ENCODE measurements at places on chromosomes 3 and 15.
A peak's percentile ranks its signal among the peaks of the same experiment; 100 is the strongest.

DNA sequence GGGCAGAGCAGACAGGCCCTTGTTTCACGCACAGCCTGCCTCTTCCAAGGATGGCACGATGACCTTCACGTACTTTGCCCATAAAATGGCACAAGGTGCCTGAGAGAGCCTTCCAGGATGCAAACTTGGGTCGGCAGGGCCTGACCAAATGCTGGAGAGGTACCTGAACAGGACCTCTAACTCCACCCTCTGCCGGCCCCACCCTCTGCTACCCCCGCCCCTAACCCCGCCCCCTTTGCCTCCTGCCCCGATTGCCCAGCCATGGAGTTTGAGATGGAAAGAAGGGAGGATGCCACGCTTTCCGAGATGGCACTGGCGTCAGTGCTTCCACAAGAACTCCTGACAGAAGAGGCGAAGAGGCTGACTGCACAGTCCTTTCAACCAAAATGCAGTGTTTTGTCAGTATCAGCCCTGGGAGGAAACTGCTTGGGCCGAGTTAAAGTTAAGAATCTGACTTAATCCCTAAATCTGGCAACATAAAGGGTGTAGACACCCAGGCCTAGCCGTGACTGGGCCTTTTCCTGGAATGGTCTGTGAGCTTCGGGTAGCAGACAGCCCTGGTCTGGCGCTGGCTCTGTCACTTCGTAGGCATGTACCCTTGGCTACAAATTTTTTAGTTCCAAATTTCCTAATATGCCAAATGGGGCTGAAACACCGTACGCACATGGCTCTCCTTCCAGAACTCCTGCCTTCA lies 230.3 kb upstream of the RGMA start:
- DNase-seq, result no peak

DNA sequence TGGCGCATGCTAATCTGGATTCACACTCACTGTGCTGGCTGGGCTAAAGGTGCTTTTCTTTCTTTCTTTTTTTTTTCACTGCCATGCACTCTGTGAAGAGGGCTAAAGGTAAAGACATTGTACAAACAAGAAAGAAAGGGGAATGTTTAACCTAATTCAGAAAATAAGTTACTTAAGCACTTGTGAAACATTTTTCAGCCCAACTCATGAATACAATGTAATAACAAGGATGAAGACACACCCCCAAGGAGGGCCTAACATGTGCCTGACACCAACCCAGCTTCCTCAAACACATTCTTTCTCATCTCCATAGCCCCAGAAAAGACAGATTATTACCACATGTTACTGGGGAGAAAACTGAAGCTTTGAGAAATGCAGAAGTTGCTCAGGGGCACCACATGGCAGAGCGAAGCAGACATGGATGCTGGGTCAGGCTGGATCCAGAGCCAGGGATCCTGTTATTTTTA lies 5.7 kb downstream of the STIMATE start:
- DNase-seq, result no peak

DNA sequence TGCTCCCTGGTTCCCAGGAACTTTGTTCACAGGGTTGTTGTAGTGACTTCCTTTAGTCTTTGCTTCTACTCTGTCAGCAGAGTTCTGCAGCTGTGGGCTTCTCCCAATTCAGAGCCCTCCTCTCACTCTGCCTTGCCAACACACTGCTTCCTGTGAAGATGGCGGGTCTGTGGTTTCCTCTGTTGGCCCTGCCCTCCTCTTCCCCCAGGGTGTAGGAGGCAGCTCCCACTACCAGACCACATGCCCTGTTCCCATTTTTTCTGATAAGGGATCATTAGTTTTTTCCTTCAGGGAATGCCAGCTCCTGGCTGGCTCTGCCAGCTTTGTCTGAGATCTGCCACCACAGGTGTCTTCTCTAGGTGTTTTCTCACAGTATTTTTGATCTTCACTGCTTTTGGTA lies 12.7 kb downstream of the SPSB4 start:
- DNase-seq, result no peak

- no peak for DNase-seq
These were observed 17.9 kb downstream of the IL12A start for GRCh38 chr3:160006282-160007163.

GRCh38 chr3:181844211-181844610 lies 132.5 kb downstream of the SOX2 start:
- DNase-seq, result no peak

DNA sequence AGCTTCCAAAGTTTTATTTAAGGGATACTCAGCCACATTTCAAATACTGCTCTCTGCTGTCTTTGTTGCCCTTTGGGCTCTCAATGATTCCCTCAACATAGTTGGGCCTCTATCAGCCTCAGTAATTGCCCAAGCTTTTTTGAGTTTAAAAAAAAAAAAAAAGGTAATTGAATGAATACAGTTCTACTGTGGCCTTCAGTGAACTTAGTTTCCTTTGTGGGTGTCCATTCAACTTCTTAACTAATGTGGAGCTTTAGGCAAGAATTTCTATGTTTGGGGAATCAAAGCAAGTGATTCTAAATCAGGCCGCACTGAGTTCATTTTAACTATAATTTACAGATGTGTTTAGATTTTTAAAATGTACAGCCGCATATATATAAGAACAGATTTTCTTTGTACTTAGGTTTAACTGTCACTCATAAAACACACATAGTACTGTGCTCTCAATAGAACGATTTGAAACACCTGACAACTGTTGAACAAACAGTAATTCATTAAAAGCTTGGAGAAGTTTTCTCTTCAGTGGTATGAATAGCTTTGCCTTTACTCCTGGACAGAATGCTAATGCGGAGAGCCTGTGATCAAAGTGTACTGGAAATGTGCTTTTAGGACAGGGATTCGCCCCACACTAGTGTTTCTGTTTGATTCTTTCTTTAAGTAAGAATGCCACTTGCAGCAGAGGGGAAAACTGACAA lies 844.9 kb upstream of the SEMA6D start:
- DNase-seq, result no peak

DNA sequence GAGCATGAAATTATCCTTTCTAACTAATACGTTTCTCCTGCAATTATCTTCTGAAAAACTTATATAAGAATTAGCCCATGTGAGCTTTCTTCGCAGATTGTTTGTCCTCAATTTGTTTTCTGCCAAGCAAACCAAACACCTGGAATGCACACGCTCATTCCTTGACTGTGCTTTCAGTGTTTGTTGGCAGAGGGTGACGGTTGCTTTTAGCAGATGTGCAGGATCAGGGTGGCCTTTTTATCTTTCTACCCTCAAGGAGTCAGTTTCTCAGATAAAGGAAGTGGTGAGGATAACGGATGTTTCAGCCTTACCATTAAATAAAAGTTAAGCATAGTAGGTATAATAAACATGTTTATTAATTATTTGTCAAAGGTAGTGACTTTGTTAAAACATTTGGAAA lies 15.2 kb downstream of the ARPP21 start:
- DNase-seq, result no peak

DNA sequence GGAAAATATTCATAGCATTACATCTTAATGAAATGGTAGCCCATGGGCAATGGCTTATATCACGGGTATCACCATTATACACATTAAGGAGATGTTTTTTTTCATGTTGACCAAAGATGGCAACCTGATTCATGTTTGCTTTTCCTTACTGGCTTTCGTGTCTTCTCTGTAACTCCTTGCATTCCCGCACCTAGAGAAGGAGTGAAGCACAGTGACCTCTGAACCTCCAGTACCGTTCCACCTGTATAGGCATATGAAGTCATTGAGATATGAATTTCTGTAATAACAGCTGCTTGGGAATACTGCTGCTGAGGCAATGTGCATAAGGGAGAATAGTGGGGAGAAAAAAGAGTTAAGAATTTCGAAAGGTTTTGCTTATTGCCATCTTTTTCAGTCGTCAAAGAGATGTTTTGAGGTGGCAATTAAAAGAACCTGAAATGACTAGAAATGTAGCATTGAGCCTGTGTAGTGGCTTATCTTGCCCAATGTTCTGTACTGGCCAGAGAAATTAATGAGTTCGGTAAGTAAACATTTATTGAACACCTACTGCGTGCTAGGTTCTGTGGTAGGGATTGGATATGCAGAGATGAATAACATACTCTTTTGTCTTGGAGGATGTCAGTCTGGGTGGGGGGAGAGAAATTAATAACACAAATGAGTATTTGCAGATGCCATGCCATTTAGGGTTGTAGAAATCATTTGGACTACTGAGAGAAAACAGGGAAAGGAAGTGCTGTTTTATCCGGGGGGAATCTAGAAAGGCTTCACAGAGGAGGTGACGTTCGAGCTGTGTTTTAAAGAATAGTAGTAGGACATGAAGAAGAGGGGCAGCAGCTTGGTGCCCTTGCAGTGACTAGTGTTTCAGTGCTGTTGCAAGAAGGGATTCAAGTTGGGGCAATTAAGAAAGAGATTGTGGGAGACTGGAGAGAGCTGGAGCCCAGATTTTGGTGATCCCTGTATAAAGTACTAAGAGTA lies 2.5 kb downstream of the FEM1B start:
- DNase-seq, result no peak

GRCh38 chr15:92907896-92908712 lies 8.0 kb downstream of the CHD2 start:
- no peak for DNase-seq

- DNase-seq, result no peak
These were observed 5.2 kb upstream of the CPLX3 start for GRCh38 chr15:74821091-74821789.

DNA sequence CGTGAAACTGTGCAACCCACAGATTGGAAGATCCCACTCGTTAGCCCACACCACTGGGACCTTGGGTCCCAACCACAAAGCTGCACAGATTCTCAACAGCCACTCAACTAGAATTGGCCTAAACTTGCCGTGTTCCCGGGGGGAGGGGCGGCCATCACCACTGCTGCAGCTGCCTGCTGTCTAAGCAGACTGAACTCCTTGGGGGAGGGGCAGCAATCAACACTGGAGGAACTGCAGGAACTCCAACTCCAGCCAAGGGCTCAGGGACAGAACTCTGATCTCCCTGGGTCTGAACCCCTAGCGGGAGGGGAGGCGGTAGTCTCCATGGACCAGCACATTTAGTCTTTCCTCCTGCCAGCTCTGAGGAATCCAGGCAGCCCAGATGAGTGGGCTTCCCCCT lies 205.9 kb downstream of the RSL24D1 start:
- no peak for DNase-seq

- peak; percentile 28 for DNase-seq
These were observed 94.4 kb downstream of the DNASE1L3 start for GRCh38 chr3:58116161-58116955.

DNA sequence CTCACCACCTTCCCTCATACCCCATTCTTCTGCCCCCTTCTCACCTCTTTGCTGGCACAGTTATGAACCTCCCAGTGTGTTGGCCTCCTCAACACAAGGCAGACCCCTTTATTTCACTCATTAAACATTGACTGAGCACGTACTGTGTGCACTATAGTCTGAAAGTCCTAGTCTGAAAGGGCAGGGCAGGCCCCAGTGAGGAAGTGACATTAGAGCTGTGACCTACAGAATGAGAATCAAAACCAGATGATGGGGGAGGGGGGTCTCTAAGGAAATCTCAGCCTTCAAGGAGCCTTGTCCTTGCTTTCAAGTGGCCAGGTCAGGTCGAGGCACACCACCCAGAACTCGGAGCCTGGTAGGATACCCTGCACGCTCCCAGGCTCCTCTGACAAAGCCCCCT lies 3.5 kb downstream of the SLC28A1 start:
- no peak for DNase-seq

DNA sequence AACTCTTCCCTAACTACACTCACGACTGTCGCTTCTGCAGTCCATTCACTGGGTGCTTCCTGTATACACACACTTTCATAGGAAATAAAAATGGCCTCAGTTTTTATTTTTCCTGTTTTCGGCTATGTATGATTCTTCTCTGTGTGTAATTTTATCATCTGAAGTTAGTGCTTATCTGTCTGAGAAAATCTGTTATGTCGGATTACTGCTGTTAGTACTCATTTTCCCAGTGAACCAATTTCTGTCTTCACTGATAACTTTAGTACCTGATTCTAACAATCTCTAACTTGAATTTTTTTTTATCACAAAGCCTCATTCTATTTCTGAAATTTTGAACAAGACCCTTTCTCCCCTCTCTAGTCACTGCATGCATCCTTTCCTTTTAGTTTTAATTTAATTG lies 20.9 kb downstream of the RAB5A start:
- no peak for DNase-seq

DNA sequence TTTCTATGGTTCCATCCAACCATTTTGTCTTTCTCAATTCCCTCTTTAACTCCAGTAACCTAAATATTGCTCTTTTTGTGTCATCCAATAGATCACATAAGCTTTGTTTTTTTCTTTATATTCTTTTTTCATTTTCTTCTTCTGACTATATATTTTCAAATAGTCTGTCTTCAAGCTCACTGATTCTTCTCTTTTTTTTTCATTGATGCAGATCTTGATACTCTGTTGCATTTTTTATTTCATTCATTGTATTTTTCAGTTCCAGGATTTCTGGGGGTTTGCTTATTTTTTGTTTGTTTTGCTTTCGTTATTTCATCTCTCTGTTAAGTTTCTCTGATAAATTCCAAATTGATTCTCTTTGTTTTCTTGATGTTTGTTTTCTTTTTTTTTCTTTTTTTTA lies 36.2 kb downstream of the CLDN1 start:
- DNase-seq, result no peak

GRCh38 chr3:185087419-185087818 lies 65.4 kb downstream of the C3orf70 start:
- no peak for DNase-seq

DNA sequence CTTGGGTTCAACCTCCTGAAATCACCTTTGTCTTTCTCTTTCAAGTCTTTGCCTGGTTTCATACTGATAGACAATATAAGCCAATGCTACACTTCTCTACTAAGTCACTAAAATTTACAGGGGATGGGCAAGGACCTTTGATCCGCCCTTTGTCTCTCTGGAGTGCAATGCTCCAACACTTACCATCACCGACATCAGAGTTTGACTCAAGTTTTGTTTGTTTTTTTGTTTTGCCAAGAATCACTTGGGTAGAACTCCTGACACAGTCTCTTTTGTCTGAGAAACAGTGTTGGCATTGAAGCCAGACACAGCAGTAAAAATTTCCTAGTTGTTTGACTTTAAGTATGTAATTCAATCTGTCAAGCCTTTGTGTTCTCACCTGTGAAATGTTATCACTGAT lies 29.3 kb downstream of the NFKBIZ start:
- DNase-seq, result no peak

DNA sequence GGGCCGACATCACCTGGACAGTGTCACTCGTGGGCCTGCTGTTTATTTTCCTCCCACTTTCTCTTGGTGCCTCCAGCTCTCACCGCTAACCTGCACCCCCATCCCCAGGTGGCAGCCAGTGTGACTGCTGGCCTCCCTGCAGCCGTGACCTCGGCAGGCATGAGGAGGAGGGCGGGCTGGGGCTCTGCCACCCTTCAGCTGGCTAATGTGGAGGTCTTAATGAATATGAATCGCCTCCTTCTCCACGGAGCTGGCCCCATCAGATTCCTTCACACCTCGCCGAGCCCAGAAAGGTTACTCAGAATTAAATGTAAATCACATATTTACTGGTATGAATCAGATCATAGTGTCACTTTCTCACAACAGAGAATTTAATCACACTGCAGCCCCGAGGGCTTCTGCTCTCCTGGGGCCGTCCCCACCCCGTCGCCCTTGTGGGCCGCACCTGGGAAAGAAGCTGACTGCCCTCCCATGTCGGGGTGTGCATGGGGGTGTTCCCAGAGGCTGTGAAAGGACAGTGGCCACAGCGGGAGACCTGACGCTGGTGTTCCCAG lies 171.1 kb upstream of the TLE3 start:
- no peak for DNase-seq

All from activated CD4-positive, CD25-positive, alpha-beta regulatory T cell treated with anti-CD3 and anti-CD28 coated beads, Interleukin-2, amount 50 U/mL, for 16 hours (primary cell).